ENCODE measurements at places on chromosomes 7 and 10.
A peak's percentile ranks its signal among the peaks of the same experiment; 100 is the strongest.

GRCh38 chr7:101590663-101591435 is 38.2 kb downstream of the MYL10 start:
- DNase-seq = no peak

GRCh38 chr7:100675581-100676350 is 2.2 kb downstream of the GNB2 start:
- peak; percentile 79 for DNase-seq

DNA sequence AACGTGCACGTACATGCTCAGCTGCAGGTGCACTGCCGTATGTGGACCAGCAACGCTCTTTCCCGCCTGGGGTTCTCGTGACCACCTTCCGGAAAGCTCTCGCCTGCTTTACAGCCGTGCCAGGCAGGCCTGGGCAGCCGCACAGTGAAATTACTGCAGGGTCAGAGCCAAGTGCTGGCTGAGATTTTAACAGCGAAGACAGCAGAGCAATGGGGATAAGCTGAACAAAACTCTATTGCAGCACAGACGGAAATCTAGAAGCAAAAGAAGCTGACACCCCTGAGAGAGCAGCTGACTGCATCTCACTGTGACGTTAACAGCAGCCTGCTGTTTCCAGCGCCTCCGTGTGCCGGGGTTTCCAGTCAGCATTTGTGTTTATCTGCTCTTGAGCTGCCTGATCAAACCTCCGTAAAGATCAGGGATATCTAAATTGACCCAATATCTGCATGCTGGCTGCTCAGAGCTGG is 179.0 kb downstream of the DIP2C start:
- DNase-seq = no peak

DNA sequence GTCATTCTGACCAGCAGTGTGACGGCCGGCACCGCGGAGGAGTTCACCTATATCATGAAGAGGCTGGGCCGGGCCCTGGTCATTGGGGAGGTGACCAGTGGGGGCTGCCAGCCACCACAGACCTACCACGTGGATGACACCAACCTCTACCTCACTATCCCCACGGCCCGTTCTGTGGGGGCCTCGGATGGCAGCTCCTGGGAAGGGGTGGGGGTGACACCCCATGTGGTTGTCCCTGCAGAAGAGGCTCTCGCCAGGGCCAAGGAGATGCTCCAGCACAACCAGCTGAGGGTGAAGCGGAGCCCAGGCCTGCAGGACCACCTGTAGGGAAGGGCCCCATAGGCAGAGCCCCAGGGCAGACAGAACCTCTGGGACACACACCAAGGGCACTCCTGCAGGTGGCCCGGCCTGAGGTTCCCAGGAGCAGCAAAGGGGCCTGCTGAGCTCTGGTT is 9.0 kb downstream of the RBP3 start:
- DNase-seq = no peak

DNA sequence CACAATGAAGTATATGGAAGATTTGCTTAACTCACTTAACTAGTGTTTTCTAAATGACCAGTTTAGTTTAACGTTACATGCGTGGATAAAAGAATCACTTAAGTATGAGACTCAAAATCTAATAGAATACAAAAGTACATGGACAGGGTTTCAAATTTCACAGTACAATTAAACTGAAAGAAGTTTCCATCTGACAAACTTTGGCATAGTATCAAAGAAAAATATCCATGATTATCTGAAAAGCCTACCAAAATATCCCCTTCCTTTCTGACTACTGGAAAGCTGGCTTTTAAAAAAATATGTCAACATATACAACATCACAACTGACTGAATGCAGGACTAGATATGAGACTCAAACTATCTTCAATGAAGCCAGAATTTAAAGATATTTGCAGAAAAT is 164.8 kb downstream of the ZNF438 start:
- no peak for DNase-seq

DNA sequence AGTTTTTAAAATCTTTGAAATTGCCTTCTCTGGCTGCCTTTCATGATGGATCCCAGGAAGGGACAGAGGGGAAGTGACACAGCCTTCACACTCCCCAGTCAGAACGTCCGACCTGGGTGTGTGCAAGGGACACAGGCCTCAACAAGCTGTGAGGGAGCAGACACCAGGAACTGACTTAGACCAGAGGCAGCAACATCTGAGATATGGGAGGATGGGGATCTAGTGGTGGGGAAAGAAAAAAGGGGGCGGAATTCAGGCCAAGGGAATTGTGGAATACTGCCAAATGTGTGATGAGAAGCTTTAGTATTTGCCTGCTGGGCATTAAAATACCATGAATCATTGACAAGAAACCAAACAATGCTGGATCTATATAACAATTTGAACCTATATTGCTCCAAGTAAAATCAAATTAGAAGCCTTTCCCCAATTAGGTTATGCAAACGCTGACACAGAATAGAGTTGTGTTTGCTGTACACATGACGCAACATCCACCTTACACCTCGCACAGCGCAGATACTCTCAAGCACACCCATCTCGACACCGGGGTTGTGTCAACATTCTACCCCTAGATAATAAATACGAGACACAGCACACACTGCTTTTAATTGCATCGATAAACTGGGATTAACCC is 17.2 kb upstream of the MNX1 start:
- DNase-seq = no peak

GRCh38 chr7:122225874-122226273 is 78.7 kb downstream of the FEZF1 start:
- no peak for DNase-seq
